Activated T-cell treated with anti-CD3 and anti-CD28 coated beads, Interleukin-2, amount 50 U/mL, for 72 hours (primary cell): ENCODE measurements at places on chromosomes 6 and 20.

DNA sequence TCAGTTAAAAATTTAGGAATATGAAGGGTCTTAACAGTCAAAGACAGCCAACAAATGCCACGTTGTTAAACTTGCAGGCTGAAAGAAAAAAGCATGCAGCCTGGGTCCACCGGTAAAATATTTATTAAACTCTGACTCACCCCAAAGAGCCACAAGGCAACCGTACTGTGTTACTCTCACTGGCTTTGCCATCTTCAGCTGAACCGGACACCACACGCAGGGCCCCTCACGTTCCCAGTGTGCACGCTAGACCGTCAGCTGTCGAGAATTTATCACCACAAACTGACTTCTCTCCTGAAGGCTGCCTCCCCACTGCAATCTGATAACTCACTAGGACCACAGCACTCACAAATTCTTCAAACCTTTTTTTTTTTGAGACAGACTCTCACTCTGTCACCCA, 30.7 kb downstream of the HUS1B start:
- no peak for DNase-seq

DNA sequence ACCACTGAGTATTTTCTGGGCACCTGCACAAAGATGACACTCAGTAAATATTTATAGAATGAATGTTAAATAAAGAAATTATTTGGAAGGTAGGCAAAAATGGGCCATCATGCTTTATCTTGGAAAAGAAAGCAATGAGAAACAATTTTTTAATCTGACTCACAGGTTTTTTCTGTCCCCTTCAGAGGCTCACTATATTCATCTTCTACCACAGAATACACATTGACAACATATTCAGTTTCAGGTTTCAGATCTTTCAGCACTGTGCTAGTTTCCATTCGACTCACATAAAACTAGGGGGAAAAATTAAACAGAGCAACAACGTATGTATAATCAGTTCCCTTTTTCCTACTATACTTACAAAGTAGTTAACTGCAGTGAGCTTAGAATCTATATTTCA, 58.3 kb downstream of the COL12A1 start:
- DNase-seq: no peak

DNA sequence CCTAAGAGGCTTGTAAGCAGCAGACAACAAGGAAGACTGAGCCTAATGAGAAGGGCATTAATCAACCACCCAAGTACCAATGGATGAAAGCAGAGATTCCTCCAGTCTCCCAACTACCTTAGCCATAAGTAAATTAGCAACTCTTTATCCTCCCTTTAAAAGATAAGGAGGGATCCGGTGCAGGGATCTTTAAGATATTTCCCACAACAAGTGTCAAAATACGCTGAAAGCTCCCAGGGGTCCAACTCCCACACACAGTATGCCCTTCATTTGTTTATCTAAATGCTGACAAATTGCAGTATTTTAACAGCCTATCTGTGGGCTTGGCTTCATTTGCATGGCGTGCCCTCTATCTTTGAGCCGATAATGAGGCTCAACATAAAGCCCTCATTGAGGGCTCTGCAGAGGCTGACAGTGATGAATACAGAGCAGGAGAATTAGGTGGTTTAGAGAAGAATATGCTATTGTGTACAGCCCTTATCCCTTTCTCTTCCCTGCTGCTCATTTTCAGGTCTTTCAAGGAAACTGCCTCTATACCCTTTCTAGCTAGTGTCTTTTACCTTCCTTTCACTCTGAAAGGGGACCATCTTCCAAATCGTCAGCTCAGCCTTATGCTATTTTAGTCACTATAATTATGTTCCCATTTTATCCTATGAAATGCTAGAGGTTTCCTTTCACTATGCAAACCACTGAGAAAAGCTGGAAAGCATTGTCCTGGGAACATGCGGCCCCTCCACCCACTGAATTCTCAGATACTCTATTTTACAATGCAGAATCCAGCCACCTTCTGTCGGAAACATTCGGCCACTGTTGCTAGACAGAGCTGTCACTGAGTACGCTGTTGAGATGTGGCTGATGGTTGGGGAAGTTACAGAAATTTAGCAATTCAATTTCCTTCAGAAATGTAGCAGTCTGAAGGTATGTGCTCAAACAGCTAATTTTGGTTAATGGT, 575.2 kb upstream of the JAG1 start:
- no peak for DNase-seq

GRCh38 chr20:57108742-57109570, 157.5 kb downstream of the BMP7 start:
- no peak for DNase-seq

- no peak for DNase-seq
Observed at GRCh38 chr6:168240160-168240559, 79.4 kb downstream of the DACT2 start.

DNA sequence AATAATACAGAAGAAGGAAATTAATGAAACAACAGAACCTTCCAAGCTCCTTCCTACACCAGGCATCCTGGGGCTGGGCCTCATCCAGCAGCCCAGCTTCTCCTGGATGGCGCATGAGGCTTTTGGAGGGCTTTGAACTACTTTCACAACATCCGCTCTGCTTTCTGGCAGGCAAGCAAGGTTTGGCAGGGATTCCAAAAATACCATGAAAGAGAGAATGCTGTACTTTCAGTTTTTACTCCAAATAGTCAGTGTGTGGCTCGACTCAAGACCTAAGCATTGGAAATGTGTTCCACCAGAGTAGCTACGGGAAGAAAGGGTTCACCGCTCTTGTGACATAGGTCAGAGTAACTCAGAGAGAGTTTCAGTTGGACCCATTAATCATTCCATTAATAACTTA, 125.4 kb downstream of the OPRM1 start:
- DNase-seq: no peak

GRCh38 chr6:14025160-14025559, 92.4 kb upstream of the CD83 start:
- peak; percentile 15 for DNase-seq

DNA sequence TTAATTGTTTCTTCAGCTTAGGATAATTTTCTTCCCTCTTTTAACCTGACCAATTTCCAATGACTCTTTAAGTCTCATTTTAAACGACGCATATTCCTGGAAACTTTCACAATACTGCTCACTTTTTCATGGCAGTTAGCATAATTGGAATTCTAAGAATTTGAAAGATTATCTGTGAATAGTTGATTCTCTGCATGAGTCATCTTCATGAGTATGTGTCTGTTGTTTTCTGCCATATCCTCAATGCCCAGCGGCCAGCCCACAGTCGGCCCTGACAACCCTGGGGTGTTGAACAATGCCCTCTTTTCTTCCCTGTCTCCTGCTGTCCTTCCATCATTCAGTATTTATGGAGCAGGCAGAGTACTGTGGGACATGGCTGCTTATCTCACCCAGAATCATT, 554.2 kb downstream of the CDH26 start:
- no peak for DNase-seq

DNA sequence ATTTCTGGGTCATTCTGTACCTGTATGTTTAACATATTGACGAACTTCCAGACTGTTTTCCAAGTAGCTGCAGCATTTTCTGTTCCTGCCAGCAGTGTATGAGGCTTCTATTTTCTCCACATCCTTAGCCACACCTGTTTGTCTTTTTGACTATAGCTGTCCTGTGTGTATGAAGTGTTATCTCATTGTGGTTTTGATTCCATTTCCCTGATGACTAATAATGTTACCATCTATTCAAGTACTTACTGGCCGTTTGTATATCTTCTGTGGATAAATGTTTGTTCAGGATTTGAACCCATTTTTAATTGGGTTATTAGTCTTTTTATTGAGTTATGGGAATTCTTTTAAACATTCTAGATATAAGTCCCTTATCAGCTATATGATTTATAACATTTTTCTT, 95.2 kb downstream of the JAG1 start:
- no peak for DNase-seq

GRCh38 chr6:151160929-151161757, 78.6 kb upstream of the AKAP12 start:
- no peak for DNase-seq

- peak; percentile 72 for DNase-seq
Observed at GRCh38 chr6:27502508-27503435, 29.9 kb upstream of the ZNF184 start.

- no peak for DNase-seq
Observed at GRCh38 chr20:26169506-26169905, 472.9 kb upstream of the ZNF337 start.

- no peak for DNase-seq
Observed at GRCh38 chr6:164321297-164321696, 906.8 kb downstream of the QKI start.

DNA sequence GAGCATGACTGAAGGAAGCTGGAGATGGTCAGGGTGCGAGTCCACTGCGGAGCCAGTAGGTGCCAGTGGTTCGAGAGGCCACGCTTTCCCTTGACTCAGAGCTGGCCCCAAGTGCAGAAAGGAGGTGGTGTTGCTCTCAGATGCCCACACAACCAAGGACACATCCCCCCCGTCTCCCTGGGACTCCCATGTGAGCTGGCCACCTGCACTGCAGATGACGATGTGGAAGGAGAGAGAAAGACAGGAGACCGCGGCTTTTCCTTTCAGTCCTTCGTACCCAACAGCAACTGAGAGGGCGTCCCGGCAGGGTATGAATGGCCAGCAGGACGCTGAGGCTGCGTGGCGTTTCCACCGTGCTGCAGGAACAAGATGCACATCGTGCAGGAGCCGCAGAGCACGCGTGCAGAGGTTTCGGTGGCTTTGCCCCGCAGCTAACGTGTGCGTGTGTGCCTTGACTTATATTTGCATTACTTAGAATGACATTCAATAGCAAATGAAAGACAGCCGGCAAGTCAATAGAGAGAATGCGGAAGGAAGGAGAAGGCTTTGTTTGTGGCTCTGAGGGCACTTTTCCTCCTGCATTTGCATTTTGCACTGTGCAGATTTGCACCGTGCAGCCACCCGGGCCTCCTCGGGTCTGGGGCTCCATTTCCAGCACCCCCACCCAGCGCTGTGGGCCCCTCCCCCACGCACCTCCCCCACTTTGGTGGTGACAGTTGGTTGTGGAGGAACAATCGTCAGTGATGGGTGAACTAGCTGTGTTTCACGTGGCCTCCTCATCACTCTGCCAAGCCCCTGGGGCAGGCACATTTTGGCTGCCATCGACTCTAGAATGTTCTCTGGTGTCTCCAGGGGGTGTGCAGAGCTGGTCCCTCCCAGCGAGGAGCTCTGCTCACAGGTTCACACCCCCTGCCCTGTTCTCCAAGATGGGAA, 26.4 kb upstream of the BHLHE23 start:
- no peak for DNase-seq

GRCh38 chr6:131948692-131949619, 2.2 kb downstream of the CCN2 start:
- DNase-seq: no peak

DNA sequence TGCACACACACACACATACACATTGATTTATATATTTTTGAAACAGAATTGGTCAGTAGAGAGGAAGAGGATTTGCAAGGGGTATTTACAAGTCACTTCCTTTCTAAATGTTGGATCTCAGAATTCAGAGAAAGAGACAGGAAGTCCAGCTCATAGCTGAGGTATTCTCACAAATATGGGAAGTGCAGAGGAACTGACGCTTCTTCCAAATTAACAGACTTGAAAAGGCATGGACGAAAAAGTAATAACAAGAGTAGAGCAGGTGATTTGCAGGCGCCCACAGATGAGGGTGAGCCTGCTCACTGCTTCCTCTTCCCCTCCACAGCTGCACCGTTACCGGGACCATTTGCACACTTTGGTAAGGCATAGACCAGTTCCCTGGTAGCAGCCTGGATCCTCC, 246.4 kb downstream of the PHACTR1 start:
- DNase-seq: no peak
